ENCODE measurements at places on chromosomes 11 and 22. TPM values are rescaled to one million over a fixed set of nuclear protein-coding genes. Genes with fewer than 3 reads are reported as not detected.

- no peak for DNase-seq
Observed at GRCh38 chr11:116703421-116703820, 69.4 kb downstream of the BUD13 start.

DNA sequence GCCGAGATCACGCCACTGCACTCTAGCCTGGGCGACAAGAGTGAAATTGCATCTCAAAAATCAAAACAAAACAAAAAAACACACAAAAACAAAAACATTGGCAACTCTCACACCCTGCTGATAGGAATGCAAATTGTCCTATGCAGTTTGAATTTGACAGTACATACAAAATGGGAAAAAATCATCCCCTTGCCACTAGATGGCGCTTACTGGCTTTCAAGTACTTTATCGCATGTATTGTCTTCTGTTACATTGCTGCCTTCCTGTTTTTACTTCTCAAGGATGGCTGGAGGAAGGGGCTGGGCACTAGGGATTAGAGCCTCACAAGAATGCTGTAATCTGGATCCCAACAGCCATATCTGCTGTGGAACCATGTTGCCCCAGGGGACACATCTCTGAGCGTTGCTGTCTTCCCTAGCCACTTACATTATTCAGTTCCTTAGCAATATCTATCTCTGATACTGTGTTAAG lies 59.4 kb upstream of the A4GALT start:
- DNase-seq, result peak; percentile 90

GRCh38 chr11:117423046-117423575 lies 95.5 kb downstream of the CEP164 start:
- DNase-seq, result no peak

DNA sequence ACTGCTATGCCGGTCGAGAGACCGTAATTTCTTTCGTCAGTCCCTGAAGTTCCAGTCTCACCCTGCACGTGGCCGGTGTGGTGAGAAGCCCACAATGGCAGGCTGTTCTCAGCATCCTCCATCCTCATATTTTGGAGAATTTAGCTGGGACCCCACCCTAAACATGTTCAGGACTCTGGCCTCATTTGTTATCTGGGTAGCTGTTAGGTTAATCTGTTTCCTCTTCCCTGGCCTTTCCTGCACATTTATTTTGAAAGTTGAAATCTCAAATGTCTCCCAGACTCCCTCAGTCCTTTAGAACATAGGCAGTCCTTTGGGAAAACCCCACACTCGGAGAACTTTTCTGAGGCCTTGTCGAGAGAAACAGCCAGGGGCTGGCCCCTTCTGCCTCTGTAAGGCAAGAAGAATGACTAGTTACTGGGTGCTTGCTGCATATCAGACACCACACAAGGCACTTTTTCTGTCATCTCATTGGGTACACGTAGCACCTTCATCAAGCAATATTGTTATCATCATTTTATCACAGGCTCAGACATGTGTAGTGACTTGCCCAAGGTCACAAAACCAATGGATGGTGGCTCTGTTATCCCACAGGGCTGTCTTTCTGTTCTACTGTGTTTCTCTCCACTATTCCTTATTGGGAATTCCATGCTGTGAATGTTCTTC lies 109.3 kb upstream of the CRYBB3 start:
- DNase-seq, result no peak

DNA sequence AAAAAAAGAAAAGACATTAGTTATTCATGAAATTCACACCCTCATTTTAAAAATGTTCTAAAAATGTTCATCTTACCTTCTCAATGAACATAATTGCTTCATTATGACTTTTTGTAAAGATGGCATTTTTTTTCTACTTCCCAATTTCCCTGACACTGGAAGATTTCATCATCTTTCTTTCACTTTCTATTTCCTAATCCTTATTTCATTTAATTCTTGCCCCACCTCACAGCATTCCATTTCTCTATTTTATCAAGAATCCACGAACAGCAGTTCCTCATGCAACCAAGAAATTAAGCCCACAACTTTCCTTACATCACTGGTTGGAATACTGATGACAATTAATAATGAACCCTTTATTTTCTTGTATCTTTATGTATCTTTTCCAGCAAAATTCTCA lies 1.9 kb downstream of the PATL1 start:
- DNase-seq, result no peak

ALDH3B1 gene
- polyA plus RNA-seq, result 32.7 TPM

NCAPH2 gene
- polyA plus RNA-seq, result 13.2 TPM

OR8D4 gene
- not detected for polyA plus RNA-seq

APOBEC3B gene
- polyA plus RNA-seq, result 12.5 TPM

Measured in AG04450 (cell line).